Stimulated activated naive CD4-positive, alpha-beta T cell (primary cell): ENCODE measurements at places on chromosomes 2 and 18.

- no peak for DNase-seq
Measured at GRCh38 chr2:28493636-28494035, 2.2 kb upstream of the PLB1 start.

GRCh38 chr2:148282201-148282600 is 261.3 kb downstream of the MBD5 start:
- no peak for DNase-seq

GRCh38 chr2:18777250-18777812 is 188.0 kb upstream of the NT5C1B start:
- no peak for DNase-seq

DNA sequence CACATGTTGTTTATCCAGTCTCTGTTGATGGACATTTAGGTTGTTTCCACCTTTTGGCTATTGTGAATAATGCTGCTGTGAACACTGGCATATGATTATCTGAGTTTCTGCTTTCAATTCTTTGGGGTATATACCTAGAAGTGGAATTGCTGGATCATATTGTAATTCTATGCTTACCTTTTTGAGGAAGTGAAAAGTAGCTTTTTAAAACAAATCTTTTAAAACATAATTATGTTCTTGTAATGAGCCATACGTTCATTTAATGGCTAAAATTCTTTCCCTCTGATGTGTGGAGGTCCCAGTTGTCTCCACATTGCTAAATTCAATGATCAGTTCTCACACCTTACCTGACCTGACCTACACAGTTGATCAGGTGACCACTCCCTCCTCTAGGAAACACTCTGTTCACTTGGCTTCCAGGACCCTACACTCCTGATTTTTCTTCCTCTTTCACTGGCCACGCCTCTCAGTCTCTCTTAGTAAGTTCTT is 27.8 kb upstream of the SERTAD2 start:
- DNase-seq, result no peak

GRCh38 chr2:44748-45341 is 1.5 kb downstream of the FAM110C start:
- no peak for DNase-seq

DNA sequence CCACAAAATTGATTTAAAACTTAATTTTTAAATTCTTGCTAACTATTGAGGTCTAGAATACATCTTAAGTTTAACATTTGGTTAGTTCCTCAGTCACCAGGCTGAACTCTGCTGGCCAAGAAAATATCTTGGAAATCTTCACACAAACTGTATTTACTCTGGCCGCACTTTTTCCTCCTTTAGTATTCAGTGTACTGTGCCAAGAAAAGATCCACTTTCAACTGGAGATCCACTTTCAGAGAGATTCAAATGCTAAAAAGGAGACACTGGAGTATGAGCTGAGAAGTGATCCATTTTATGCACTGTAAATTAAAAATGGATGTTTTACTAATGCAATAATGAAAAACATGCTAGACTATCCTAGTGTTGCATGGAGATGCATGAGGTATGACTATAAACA is 98.1 kb downstream of the ANTXR1 start:
- no peak for DNase-seq

- DNase-seq, result no peak
Measured at GRCh38 chr2:78749638-78750037, 275.9 kb upstream of the REG3G start.

GRCh38 chr2:232342635-232343565 is 35.7 kb upstream of the ALPP start:
- no peak for DNase-seq

DNA sequence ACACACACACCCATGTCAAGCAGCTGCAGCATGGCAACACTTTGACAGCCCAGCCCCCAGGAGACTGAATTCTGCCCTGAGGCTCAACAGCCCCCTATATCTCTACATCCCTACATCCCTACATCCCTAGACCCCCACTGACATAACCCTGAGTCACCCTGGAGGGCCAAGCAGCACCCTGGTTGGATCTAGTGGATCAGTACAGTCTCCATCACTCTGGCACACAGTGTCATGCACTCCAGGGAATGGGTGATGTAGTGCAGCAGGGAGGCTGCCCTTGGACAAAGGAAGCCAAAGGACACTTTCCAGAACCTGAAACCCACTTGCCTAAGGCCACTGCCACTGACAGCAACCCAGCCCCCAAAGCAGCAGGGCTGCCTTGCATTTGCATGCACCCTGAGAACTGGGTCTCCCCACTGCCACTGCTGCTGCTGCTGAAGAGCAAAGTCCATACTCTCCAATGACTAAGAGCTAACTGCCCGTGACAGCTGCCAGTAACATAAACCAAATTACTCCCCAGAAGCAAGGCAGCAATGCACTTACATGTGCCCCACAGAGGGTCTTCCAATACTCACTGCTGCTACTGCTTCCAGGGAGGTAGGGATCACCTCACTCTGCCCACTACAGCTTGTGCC is 681.6 kb upstream of the KLHL29 start:
- no peak for DNase-seq

- DNase-seq, result no peak
Measured at GRCh38 chr2:105090091-105090490, 52.2 kb downstream of the MRPS9 start.
